Activated CD4-positive, alpha-beta T cell treated with anti-CD3 and anti-CD28 coated beads for 4 hours (primary cell): ENCODE measurements at places on chromosomes 11 and 22.
A peak's percentile ranks its signal among the peaks of the same experiment; 100 is the strongest.

DNA sequence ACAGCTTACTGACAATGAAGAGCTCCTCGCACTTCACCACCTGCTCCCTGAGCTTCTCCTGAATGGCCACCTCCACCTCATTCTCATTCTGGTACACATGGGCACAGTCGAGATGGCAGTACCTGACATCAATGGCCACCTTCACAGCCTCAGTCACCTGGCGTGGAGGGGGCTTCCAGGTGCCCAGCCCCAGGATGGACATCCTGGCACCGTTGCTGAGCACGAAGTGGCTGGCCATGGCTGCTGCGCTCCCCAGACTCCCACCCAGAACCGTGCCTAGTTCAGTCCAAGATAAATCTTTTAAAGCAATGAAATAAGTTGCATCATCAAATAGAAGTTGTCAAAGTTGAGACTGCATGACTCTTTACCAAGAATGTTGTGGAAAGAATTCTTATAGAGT lies 128.1 kb upstream of the SOX6 start:
- DNase-seq: no peak

- DNase-seq: no peak
Measured at GRCh38 chr11:8090756-8091155, 9.7 kb downstream of the TUB start.

DNA sequence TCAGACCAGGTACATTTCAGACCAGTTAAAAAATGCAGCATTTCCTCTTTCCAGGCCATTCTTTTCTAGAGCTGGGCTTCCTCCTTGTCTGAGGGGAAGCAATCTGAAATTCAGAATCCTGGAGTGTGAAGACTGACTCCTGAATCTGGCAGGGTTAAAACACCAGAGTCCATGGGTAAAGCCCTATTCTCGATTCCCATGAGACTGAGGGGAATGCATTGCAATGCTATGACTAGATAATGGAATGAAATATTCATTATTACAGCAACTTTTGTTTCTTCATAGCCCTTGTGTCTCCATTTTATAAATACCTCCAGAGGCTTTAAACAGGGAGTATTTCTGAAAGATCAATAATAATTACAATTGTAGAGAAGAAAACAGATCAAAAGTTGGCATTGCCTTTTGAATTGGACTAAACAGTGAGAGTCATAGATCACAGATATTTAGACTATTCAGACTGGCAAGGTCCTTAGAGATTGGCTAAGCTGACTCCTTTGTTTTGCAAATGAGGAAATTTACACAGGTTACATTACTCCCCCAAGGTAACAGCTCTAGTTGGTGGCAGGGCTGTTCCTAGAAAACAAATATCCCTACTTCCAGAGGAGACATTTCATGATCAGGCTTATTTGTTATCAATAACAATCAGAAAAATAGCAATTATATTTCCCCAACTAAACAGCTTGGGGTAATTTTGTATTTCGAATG lies 632.6 kb upstream of the KIRREL3 start:
- no peak for DNase-seq

DNA sequence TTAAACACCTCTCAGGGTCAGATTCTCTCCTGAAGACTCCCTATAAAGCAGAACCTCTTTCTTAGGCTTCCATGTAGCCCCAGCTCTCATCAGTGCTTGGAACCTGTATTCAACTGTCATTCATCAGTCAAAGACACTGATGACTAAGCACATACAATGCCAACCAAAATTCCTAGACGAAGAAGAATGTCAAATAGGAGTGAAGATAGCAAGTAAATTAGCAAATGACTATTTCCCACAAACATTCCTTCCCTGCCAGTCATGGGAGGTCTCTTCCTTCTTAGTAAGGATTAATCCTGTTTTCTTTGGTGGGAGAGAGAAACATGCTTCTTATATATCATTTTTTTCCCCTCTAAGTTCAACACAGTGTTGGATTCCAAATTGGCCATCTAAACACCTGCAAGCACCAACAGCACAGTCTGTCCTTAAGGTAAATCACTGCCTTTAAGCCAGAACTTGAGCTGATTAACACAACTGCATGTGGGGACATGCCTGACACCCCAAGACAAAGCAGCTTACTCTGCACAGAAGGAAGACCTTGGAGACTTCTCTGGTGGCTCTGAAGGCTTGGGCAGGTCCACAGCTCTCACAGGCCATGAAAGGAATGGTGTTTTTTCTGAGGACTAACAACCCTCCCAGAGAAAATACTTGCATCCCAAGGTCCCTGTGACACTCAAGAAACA lies 47.5 kb upstream of the ME3 start:
- DNase-seq: no peak

GRCh38 chr22:49951000-49951677 lies 9.4 kb upstream of the PIM3 start:
- DNase-seq: no peak

DNA sequence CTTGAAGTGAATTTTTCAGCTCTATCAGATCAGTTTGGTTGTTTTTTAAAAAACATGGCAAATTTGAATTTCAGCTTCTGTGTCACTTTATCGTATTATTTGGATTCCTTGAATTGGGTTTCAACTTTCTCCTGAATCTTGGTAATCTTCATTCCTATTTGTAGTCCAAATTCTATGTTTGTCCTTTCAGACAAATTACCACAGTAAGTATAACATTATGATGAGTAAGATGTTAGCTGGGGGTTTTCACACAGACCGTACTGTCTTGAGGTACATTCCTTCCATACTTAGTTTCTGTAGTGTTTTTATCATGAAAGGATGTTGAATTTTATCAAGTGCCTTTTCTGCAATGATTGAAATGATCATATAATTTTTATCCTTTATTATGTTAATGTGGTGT lies 28.0 kb downstream of the OR5B17 start:
- DNase-seq: no peak

DNA sequence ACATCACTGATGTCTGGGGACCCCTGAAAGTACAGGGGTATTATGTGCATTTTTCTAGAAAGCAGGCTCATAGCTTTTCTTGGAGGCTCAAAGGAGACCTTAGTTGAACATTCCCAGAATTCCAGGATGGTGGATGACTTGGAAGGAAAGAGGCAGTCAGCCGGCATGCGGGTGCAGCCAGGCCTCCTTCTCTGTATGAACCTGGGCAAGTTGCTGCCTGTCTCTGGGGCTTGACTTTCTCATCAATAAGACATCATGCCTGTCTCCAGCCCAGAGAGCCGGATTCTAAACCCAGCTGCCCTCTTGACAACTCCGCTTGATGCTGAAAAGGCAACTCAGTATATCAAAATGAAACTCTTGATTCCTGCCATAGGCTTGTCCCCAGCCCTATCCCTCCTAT lies 12.6 kb downstream of the MS4A15 start:
- no peak for DNase-seq

- no peak for DNase-seq
Measured at GRCh38 chr11:86230179-86230804, 14.3 kb upstream of the EED start.

DNA sequence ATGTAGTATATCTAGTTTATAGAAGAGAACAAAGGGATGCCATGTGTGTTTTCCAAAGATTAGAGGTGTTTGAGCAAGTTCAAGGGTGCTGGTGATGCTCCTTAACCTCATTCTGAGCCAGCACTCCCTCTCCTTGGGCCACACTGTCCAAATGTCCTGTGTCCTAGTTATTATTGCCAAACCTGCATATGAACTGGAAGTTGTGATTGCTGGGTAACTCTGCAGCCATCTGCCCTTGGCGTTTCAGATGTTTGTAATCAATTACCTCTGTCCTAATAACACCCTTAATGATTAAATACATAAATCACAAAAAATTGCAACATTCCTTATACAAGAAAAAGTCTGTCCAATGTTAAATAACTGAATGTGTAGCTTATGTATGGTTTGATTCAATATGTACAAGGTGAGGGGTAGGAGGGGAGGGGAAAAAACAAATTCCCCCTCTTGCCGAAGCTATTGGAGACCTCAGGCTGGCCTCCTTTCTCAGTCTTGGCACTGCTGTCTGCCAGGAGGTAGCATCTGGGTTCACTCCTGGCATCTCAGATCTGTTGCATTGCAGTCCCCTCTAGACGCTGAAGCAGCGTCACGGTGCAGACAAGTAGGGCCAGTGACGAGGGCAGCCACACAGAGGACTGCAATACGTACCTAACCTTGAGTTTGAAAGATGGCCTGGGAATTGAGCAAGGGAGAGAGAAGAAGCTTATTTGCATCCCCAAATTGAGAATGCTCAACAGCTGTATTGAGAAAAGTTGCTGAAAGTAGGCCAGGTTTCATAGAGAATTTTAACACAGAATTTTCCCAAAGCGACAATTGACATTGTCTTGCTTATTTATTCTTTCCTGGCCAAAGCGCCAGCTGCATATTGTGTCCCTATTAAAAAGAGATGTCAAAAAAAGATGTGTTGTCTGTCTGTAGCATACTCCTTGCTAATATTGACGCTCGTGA lies 89.6 kb upstream of the ARHGAP32 start:
- no peak for DNase-seq

DNA sequence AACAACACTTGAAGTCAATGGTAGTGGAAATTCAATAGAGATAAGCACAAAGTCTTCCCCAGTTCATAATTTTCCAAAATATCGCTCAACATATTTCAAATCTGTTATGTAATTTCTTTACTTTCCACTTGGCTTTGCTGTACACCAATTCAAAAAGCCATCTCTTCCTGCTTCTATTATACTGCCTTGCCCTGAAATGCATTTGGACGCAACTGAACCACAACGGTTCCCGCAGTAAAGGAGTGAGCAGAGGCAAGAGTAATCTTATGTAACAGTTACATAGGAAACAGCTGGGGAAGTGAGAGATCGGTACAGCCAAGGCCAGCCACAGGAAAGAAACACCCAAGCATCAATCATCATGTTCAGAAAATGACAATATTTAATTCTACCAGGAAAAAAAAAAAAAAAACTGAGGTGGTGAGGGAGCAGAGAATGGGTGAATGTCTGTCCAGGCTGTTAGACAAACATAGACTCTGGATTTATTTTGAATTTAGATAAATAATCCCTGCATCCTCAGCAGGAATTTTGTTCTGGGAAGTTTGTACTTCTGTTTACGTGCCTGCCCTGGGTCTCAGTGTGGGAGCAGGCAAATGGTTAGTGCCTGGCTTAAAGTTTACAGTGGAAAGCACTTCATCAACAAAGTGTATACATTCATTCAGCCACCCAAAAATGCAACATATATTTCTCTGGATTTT lies 392.2 kb downstream of the ETS1 start:
- peak; percentile 14 for DNase-seq

- DNase-seq: no peak
Measured at GRCh38 chr22:42794551-42795510, 62.2 kb downstream of the ARFGAP3 start.

DNA sequence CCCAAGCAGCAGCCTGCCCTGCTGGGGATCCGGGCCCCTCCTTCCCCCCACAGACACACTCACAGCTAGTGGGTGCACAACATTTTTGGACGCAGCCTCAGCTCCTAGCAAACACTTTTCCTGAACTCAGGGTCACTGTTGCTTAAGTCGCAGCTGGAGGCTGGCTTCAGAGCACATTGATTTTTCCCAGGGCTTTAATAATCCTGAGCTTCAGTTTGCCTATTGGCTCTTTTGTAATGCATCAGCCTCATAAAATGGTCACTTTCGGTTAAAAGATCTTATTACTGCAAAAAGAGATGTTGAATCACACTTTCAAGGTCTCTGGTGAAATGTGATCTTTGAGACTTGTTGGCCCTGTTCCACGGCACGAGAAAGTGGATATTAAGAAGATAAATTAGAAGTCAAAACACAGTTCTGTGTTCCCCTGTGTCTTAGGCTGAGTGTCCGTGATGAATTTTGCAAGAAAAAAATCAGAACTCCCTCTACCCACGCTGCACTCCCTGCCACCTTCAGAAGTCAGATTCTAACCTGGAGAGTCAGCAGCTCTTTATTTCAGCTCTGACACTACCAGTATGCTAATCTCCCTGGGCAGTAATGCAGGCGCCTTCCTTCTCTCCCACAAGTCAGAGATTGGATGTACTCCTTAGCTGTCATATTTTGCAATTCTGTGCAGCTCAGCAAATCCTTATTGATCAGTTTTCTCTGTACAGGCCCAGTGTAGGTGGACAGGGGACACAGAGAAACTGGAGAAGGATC lies 158.2 kb upstream of the E2F8 start:
- DNase-seq: no peak

DNA sequence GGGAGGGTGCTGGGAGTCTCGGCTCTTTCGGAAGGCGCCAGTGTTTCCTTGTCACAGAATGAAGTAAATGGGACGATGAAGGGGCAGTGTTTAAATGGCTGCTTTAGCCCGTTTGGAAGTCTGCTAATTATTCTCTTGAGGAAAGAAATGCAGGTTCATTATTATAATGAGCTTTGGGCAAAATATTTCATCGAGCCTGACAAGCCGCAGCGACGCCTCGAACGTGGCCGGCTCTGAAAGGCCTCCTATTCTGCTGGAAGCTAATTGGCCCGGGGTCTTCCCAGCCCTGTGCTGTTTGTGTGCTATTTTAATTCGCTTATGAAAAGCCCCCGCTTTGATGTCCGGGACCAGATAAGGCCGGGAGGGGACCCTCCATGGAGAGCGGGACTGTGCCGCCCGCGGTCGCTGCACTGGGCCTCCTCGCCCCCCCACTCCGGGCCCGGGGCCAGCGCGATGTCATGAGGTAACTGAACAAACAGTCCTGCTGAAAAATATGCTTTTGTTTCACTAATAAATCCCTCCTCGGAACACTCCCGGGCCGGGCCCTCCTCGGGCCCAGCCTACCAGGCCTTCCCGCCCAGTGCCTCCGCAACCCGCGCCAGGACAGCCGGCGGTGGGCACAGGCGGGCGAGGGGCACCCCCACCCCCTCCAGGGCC lies 78.4 kb downstream of the CDKN1C start:
- no peak for DNase-seq

GRCh38 chr11:46674463-46675287 lies 25.7 kb downstream of the ARHGAP1 start:
- DNase-seq: no peak

- DNase-seq: no peak
Measured at GRCh38 chr11:113462830-113463229, 12.4 kb downstream of the DRD2 start.

DNA sequence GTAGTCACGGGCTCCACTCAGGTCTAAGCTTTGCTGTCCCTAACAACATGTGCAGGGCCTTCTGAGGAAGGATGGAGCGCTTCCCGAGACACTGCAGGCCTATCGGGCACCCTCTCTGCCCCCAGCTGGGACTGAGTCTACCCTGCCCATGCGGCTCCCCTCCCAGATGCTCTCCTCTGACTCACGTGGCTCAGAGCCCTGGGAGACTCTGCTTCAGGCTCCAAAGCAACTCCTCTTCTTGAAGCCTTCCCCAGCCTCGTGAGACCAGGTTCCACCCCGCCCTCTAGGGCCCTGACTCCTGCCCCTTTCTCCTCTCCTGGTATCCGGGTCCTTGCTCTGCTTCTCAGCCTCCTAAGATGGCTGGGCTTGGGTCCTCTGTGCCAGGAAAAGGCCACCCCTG lies 28.4 kb upstream of the ARFGAP3 start:
- DNase-seq: no peak

DNA sequence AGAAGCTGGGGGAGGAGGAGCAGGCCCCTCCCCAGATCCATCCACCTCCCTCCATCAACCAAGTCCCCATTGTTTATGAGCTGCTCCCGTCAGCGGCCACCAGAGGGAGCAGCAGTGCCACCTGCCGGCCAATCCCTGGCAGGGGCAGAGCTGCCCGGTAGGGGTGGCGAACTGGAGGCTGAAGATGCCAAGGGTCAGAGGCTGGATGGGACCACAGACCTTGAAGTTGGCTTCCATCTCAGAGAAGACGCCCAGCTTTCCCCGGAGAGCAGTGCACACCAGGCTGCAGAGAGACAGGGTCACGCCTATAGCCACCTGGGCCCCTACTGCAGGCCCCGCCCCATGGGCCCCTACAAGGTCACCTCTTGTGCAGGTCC lies 3.6 kb downstream of the FIBP start:
- DNase-seq: peak; percentile 79
